Suppressor macrophage (primary cell): ENCODE measurements at places on chromosomes 16 and 17.

DNA sequence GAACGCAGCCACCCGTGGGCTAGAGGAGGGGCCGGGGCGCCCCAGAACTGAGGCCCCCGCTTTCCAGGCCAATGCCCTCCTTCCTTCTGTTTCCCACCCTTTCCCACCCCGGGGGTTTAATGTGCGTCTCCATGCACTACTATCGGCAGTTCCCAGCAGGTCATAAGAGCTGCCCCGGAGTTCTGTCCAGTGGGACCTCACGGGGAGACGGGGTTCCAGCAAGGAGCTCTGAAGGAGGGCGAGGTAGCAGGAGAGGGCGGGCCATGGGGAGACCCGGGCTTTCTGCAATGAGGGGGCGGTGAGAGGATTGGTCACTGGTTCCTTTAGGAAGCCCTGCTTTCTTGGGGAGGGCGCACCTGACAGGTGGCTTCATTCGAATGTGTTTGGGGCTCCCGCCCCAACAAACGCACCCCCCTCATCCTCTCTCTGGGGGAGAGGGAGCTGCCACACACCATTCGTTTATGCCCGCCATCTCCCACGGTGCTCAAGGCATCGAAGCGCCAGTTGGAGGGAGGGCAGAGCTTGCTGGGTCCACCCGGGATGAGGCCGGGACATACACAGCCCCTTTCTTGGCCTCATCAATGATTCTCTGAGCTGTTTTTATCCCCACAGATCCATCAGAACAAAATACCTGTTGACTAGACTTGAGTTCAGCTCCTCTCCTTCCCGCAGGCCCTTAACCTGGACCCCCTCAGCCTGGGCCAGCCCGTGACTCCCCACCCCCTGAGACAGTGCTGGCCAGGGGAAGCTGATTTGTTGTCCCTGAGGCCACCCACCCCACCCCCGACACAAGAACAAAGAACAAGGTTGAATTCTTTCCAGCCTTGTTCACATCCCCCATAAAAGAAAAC is 44.1 kb downstream of the SLC7A5 start:
- no peak for DNase-seq

DNA sequence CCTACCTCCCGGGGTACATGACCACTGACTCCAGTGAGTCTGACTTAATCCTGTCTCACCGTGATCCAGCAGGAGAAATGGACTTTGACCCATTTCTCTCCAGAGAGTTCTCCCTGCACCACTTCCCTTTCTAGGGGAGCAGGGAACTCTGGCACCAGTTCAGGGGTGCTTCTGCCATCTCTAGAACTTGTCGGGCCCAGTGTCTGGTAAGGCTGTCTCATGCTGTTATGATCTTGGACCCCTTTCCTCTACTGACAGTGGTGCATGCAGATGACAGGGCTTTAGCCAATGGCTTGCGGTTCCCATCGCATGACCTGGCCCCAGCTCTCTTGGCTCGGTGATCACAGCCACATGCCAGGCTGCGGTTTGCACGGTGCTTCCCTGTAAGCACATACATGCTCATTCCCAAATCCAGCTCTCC is 62.0 kb downstream of the SLC39A11 start:
- no peak for DNase-seq

DNA sequence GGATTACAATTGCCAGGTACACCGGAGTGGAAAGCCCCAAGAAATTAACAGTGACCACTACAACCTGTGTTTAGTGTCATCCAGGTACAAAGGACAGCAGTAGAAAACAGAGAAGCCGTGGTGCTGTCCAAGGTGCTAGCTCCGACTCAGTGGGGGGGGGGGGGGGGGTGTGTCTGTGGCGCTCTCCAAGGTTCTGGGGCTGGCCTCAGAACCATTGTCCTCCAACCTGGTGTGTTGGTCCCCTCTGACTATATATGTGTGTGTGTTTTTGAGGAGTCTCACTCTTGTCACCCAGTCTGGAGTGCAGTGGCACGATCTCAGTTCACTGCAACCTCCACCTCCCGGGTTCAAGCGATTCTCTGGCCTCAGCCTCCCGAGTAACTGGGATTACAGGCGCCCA is 5.8 kb upstream of the ZNF23 start:
- DNase-seq = peak; percentile 64

GRCh38 chr17:17416007-17416399 is 60.8 kb upstream of the MED9 start:
- peak; percentile 73 for DNase-seq

GRCh38 chr17:27882162-27882840 is 10.9 kb downstream of the LYRM9 start:
- DNase-seq = no peak

- no peak for DNase-seq
These were observed 94.2 kb downstream of the HELZ start for GRCh38 chr17:67150826-67151225.
